Stimulated activated effector memory CD8-positive, alpha-beta T cell treated with anti-CD3 and anti-CD28 coated beads, Interleukin-12 subunit alpha, Interleukin-12 subunit beta, amount 100 ng/mL, for 72 hours (primary cell): ENCODE measurements at places on chromosomes 16 and 17.

DNA sequence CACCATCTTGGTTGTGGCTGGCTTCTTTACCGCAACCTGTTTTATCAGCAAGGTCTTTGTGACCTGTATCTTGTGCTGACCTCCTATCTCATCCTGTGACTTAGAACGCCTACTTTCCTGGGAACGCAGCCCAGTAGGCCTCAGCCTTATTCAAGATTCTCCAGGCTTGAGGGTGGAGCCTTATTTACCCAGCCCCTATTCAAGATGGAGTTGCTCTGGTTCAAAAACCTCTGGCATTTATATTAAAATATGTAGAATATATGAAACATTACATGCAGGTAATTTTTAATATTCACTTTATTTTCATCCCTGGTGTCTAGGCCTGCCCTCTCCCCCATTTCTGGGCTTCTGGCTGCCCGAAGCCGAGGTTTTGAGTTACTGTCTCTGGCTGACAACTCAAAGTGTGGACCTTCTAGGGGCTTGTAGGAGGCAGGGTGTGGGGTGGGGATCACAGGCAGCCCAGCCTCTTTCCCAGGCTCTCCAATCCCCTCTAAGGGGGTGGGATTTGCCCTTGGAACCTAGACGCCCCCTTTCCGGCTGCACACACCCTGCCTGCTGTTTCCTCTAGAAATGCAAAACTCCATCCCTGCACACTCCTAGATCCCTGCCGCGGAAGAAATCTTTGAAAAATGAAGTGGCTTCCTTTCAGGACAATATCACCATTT is 152.0 kb downstream of the KCNJ12 start:
- no peak for DNase-seq

DNA sequence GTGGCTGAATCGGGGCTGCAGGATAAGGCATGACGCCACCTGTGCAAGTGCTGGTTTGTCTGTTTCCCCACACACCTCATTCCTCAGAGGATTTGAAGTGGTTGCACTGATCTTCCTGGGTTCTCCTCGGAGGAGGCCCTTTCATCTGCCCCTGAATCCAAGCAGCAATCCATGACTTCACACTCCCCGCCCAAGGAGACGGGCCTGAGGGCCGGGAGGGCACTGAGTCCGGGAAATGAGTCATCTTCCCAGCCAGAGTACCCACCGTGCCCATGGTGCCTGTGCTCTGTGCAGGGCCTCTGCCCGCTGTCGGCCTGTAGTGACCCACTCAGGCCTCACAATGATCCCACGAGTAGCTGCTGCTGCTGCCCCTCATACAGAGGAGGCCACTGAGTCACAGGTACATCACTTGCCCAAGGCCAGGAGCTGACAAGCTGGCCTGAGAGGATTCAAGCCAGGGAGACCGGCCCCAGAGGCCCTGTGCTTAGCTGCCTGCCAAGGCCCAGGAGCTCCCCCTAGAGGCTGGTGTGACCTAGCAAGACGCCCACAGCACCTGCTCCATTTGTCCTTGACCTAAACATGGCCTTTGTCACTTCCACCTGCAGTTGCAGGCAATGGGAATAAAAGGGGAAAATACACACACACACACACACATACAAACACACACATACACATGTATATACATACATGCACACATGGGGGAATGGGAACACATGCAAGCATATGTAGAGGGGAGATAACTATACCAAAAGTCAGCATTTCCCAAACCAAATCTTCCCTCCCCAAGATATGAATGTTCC is 240.0 kb downstream of the C16orf95 start:
- DNase-seq: no peak

- no peak for DNase-seq
These were observed 3.5 kb downstream of the RAB40C start for GRCh38 chr16:593406-593805.

- no peak for DNase-seq
These were observed 21.6 kb downstream of the PLA2G10 start for GRCh38 chr16:14672403-14672971.

GRCh38 chr17:80252871-80253270 is 7.8 kb upstream of the RNF213 start:
- DNase-seq: peak; percentile 67

DNA sequence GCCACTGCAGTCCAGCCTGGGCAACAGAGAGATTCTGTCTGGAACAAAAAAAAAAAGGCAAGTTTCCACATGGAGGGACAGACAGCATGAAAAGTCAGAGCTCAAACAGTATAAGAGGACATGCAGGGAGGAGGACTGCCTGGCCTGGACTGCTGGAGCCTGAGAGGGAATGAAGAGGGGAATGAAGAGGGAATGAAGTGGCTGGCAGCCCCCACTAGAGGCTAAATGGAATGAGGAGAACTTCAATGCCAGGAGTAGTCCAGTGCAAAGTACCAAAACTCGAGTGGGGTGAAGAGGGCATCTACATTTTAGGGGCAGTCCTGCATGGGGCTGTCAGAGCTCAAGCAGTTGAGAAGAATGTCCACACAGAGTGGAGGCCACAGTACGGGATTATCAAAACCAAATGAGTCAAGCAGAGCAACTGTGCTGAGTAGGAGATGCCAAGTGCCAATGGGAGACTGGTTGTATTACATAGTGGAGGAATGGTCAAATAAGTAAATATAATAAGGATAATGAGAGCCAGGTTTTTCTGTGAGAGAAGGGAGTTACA is 22.9 kb downstream of the IKZF3 start:
- no peak for DNase-seq

DNA sequence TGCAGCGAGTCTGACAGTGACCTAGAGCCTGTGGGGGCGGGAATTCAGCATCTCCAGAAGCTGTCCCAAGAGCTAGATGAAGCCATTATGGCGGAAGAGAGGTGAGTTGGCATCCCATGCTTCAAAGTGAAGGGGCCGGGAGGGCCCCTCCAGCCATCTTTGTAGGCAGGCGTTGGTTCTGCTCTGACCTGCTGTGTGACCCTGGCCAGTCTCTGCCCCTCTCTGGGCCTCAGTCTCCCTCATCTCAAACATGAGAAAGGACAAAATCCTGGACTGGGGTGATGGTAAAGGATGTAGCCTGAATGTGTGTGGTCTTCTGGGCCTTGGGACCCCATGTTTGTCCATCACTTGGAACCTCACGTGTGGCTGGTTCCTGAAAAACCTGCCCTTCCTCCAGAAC is 5.1 kb downstream of the PIMREG start:
- DNase-seq: no peak

DNA sequence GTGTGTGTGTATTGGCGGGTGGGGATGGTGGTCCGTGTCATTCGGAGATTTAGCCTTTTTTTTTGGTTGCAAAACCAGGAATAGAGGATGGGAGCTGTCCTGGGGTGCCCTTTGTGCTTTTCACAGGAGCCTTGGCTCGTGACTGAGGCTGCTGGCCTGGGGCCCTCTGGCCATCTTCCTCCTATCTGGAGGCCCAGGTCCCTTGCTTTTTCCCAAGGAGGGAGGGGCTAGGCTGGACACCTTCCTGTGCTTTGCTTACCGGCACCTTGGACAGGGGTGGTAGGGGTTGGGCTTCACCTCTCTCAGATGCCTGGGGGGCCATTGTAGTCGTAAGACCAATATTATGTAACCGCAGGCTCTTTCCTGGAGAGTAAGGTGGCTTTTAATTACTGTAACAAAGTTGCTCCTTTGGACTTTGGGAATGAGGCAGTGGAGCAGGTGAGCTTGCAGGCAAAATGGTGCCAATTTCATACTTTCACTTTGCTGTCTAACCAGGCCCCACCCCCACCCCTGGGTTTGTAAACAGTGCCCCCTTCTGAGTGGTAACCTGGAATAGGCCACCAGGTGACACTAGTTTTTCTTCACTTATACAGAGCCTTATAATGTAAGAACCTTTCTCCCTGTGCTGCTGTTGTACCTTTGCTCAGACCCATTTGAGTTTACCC is 1.2 kb downstream of the DYNLL2 start:
- no peak for DNase-seq

- no peak for DNase-seq
These were observed 848 bp downstream of the DNASE1L2 start for GRCh38 chr16:2237102-2237482.

- peak; percentile 69 for DNase-seq
These were observed 1.1 kb downstream of the SLC12A4 start for GRCh38 chr16:67967183-67967957.

GRCh38 chr17:4617590-4618351 is 23.7 kb downstream of the ALOX15 start:
- DNase-seq: no peak

DNA sequence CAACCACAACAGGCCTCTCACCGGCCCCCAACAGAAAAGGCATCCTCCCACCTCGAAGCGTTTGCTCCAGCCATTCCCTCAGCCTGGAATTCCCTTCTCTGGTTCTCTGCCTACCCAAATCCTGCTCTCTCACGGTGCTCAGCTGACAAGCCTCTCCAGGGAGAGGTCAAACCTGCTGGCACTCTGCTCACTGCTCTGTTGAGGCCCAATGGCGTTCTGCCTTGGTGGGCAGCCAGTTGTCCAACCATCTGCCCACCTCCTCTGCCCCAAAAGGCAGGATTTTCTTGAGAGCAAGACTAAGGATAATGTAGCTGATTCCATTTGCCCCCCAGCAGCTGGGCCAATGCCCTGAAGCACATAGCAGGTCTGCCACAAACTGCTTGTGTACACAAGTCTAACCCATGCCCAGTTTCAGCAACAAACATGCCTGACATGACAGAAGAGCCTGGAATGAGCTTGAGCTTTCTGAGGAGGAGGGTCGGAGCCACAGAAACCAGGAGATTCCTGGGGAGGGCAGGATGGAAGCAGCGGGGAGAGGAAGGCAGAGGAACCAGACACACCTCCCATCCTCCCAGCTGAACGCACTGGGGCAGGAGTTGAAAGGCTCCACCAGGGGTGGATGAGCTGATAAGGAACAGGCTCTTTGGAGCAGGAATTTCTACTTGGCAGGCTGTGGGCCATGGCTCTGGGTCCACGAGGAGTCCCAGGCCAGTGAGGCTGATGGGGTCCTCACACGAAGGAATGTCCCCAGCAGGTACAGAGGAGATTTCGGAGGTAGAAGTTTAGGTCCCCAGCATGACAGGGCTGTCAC is 23.9 kb downstream of the ARHGAP27 start:
- DNase-seq: no peak

DNA sequence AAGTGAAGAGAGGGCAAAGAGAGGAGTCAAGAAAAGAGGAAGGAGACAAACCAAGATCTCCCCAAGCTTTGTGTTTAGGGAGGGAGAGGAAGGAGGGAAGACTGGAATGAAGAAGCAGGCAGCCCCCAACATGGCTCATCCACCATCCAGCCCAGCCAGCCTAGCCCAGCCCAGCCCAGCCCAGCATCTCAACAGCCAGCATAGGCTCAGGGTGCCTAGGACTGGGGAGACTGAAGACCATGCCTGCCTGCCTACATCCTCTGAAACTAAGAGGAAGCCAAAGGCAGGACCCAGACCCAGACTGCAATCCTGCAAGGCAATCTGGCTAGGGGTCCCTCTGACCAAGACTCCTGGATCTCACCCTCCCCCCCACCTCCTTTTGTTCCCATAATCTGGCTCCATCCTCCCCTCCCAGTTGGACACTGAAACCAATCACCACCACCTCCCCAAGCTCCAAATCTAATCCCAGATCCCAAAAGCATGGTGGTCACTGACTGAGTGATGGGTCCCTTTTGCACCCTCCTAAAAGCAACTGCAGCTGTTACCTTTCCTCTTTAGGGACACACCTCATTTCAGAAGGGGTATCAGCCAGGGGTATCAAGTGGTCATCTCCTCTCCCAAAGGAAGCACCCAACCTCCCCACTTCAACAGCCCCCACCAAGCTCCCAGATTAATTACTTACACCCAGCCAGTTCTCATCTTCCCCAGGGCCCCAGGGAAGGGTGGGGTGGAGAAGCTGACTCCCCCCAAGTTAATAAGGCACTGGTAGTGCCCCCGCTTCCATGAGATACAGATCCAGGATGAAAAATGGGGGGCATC is 1.2 kb downstream of the HDAC5 start:
- no peak for DNase-seq

DNA sequence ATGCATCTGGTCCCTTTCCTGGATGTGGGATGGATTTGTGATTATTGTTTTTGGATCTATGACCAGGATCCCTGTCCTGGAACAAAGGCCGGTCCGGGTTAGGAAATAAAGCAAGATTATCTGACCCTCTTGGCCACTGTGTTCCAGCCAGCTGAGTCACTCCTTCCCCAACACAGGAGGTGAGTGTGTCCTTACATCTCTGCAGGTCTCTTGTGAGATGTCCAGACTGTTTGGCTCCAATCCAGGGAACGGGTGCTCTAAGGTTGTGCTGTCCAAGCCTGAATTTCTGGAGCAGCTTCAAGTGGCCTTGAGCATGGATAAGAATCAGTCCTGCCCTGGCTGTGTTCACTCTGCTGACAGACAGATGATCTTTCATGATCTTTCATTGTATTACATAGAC is 136.5 kb upstream of the CCL2 start:
- DNase-seq: no peak

DNA sequence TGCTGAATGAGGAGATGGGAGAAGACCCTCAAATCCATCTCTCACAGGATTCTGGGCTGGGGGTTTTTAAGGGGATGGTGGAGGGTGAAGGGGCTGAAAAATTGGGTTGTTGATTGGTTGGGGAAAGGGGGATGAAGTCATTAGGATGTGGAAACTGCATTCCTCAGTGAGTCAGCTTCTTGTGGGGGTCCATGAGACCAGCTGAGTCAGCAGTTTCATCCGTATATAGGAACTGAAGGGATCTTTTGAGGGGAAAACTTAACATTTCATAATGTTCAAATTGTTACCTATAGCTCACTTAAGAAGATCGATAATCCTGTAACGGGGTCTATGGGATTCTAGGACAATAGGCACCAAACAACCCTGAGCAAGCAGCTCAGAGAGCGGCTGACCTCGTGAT is 213.4 kb downstream of the CBLN1 start:
- DNase-seq: no peak

GRCh38 chr17:68693466-68693865 is 92.3 kb upstream of the FAM20A start:
- DNase-seq: no peak

DNA sequence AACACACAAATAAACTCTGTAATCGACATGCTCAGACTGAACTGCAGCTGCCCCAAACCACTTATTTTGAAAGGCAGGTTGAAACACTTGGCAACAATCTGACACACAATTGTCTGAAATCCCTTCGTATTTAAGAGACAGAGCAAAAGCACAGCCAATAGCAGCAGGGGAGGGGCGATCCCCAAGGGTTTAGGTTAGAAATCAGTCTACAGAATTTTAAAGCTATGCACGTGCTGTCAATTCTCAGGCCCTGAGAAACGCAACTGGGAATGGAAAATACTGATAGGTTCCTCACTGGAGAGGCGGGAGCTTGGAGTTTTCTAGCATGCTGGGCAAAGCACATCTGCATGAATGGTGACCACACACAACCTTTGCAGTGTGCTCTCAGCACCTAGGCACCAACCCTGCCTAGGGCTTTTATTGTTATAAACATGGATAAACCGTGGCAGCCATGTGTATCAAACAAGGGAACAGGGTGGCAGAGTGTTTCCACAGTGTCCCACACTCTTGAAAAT is 168.0 kb downstream of the AATF start:
- DNase-seq: no peak

- no peak for DNase-seq
These were observed 460.4 kb downstream of the SLC39A11 start for GRCh38 chr17:72631949-72632684.

DNA sequence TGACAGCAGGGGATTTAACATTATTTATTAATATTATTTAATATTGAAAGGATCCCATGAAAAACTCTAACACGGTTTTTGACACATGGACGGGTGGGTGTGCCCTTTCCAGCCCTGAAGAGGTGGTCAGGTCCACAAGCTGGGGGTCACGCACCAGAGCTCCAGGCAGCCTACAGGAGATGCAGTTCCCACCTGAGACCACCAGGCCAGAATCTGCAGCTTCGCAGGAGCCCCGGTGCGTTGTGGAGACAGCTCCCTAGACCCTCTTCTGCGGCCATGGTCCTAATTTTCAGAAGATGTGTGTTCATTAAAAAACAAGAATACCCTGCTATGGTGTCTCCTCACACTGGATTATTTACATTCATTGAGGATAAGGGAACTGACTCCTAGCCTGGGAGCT is 331.1 kb downstream of the C16orf95 start:
- DNase-seq: no peak
